Mucosa of gallbladder (tissue), 1 donor: ENCODE measurements at places on chromosomes 2 and 18. TPM values are rescaled to one million over a fixed set of nuclear protein-coding genes. Genes with fewer than 3 reads are reported as not detected.

- no peak for DNase-seq
Measured at GRCh38 chr2:3598912-3599854, 4.3 kb downstream of the COLEC11 start.

Gene METTL4
- 8.9 TPM for total RNA-seq

Gene CCDC68
- total RNA-seq: 9.8 TPM

GRCh38 chr2:19357402-19358241, 801 bp downstream of the OSR1 start:
- no peak for DNase-seq

GRCh38 chr2:219595256-219595655, 2.4 kb upstream of the STK11IP start:
- DNase-seq: no peak
